NCI-H1436 treated with DMSO at 0.1 percent for 48 hours (cell line): ENCODE measurements at places on chromosomes 5 and 9.

DNA sequence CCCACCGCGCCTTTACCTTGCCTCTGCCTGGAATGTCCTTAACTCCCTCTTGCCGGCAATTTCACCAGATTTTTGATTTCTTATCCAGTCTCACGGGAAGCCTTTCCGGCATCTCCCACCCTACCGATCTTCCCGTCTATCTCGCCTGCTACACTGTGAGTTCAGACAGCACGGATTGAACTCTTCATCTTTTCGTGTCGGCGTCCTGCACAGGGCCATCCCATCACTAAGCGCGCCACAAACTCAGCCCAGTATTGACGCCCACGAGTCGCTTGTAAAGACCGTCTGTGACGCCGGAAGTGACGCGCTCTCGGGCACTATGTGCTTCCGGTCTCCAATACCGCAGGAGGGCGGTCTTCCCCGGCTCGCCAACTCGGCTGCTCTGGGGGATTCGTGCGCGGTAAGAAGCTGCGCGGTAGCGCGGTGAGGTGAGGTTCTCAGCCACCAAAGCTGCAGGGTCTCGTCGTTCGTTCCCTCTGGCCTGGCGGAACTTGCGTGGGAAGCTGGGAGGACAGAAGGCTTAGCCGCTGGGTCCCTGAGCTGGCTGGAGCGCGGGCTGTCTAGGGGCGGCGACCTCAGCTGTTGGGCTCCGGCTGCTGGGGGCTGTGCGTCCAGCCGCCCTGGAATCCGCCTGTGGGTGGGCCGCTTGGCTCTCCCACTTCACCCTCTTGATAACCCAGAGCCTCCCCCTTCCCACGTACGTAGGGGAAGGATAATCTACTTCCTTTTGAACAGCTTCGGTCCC, at the start of gene ZCCHC9:
Gene ZCCHC9 (plus strand): TSS at position 317 of the 745 bp plus-strand sequence. CDS start 3,171 bp downstream, outside the sequence.
- DNase-seq, result peak; percentile 70

DNA sequence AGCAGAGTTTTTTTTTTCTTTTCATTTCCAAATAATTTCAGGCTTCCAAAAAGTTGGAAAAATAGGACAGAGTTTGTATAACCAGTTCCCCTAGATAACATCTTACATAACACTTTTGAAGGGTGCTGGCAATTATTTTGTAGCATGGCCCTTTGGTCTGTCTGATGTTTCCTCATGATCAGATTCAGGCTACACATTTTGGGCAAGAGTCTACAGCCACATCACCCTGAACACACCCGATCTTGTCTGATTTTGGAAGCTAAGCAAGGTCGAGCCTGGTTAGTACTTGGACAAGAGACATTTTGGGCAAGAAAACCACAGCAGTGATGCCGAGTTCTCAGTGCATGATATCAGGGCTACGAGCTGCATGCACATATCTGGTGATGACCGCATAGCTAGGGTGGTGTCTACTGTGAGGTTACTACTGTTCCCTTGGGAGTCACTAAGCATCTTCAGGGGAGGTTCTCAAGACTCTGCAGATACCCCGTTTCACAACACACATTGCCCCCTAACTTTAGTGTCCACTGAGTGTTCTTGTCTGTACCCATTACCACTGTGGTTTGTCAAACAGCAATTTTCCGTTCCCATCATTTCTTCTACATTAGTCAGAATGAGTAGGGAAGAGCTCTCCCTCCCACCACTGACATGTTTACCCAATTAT, 86.2 kb downstream of the TTC39B start:
- DNase-seq, result no peak

DNA sequence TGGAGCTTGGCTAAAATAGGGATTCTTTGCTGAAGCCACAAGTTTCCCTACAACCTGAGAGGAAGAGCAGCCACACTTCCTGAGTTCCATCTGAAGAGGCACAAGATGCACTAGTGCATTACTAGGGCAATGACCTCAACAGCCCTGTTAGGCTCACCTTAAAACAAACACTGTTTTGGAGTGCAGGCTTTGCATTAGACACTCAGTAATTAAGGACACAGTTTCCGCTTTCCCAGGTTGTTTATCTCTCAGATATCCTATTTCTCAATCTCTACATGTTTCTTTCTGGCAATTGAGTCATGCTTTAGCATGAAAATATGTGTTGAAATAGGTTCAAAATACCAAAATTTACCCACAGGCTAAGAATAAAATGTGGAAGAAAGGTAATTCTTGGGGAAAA, 34.2 kb downstream of the EMB start:
- DNase-seq, result no peak

- no peak for DNase-seq
Measured at GRCh38 chr9:109496218-109496617, 1.9 kb downstream of the PTPN3 start.

- DNase-seq, result no peak
Measured at GRCh38 chr9:69984831-69985230, 58.8 kb upstream of the MAMDC2 start.

DNA sequence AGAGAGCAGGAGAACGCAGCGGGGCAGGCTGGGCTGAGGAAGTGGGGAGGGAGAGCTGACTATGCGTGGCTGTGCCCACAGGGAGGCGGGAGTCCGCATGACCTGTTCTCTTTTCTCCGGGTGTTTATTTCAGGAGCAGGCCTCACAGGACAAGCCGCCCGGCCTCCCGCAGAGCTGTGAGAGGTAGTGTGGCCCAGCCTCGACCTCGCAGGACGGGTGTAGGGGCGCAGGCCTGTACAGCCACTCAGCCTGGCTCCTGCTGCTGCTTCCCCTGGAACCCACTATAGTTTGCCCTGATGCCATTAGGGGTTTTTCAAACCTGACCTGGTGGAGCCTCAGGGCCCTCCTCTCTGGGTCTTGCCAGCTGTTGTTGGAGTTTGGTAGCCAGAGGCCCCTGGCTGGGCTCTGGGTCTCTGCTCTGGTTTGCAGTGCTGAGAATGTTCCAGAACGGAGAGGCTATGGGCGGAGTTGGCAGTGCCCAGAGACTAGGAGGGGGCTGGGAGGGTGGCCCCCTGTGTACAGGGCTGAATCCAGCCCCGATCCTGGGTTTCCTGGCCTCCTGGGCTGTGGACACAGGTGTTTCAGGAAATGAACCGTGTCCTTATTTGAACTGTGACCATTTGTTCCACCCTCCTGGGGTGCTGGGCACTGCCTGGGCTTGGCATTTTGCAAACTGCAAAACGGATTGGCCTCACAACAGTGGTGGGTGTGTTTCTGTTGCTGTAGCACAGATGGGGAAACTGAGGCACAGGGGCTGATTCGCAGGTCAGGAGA, 78.8 kb downstream of the WNK2 start:
- no peak for DNase-seq

- no peak for DNase-seq
Measured at GRCh38 chr9:76866689-76867088, 39.2 kb downstream of the PRUNE2 start.

DNA sequence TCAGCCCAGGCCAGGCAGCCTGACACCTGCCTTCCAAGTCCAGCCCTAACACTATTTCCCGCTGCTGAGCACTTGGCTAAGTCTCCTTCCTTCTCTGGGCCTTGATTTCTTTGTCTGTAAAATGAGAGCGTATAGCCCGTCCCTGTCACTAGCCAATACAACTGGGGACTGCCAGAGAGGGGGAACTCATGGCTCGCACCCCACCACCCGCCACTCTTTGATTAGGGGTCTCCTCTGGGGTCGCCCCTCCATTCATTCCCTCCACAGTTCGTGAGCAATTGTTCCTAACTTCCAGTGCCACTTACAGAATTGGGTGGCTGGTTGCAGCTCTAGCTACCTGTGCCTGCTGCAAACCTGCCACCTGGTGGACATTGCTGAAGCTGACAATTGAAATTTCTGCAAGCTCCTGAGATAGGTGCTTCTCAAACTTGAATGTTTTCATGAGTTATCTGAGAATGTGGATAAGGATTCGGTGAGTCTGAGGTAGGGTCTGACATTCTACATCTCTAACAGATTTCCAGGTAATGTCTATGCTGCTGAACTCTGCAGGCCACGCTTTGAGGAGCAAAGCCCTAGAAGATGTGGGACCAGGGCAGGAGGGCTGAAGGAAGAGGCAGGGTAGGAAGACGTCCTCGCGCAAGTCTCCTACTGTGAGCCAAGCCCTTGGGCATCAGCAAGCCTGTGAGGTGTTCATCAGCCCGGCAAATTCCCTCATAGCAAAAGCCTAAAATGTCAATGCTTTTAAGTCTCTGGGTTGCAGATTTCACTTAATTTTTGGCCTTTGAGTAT, 13.3 kb upstream of the RECK start:
- DNase-seq, result no peak

DNA sequence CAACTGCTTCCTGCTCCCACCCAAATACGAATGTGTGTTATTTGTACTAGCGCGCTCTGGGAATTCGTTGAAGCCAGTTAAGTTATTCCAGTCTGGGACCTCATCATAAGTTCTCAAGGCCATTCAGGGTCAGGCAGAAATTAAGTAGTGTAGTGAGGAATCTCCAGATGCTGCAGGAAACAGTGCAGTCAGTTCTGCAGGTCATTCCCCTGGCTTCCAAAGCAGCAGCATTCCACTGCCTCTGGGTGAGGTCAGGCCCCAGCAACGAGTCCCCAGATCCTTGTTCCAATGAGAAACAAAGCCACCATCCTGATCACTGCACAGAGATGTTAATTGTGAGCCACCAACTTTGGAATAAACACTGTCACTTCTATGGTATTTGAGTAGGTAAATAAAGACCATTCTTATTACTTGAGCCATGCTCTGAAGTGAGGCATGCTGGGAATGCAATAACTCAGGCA, 33.1 kb downstream of the SVEP1 start:
- DNase-seq, result no peak

DNA sequence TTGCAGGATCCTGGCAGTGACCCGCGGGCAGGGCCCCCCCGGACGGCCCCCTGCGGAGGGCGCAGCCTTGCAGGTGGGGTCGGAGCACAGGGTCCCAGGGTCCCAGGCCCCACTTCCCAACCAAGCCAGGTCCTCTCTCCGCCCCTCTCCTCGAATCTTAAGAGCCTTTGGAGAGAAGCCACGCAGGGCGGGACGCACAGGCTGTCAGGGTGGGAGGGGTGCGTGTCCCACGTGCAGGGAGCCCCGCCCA, 18.4 kb upstream of the EGFL7 start:
- no peak for DNase-seq

GRCh38 chr9:30459156-30459555, 1925.3 kb upstream of the ACO1 start:
- no peak for DNase-seq

DNA sequence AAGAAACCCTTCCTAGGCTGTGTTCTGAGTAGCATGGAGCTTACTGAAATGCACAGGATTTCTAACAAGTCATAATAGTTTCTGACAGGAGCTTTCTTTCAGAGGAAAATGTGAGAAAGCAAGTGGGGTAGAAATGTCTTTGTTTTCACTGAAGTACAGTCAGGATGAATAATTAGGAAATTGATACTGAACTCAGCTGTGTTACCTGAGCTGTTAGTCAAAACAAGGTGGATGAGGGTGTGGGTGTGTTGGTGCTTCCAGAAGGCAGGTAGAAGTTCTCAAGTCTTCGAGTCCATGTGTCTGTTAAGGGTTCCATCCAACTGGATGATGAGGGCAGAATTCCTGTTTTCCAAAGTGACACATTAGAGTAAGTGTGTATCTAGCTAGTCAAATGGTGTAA, 122.4 kb downstream of the BASP1 start:
- DNase-seq, result no peak

- DNase-seq, result no peak
Measured at GRCh38 chr9:95108777-95109176, 208.7 kb downstream of the FANCC start.

DNA sequence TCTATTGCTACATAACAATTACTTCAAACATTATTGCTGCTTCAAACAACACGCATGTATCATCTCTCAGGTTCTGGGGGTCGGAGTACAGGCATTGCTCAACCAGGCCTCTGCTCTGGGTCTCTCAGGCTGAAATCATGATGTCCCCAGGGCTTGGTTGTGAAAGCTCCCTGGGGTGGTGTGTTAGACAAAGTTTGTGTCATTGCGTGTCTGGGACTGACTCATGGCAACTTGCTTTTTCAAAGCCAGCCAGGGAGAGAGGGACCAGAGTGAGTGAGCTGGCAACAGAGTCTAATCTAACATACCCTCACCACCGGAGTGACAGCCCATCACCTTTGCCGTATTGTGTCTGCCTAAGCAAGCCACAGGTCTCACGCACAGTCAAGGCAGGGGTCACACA, 259.2 kb upstream of the NFIL3 start:
- DNase-seq, result no peak

GRCh38 chr9:133707065-133707762, 30.9 kb downstream of the SARDH start:
- no peak for DNase-seq

- no peak for DNase-seq
Measured at GRCh38 chr5:65383859-65384258, 97.9 kb downstream of the ADAMTS6 start.

GRCh38 chr5:171770153-171770552, 15.5 kb upstream of the SMIM23 start:
- DNase-seq, result no peak

GRCh38 chr9:121992571-121993212, 100.4 kb downstream of the TTLL11 start:
- no peak for DNase-seq

DNA sequence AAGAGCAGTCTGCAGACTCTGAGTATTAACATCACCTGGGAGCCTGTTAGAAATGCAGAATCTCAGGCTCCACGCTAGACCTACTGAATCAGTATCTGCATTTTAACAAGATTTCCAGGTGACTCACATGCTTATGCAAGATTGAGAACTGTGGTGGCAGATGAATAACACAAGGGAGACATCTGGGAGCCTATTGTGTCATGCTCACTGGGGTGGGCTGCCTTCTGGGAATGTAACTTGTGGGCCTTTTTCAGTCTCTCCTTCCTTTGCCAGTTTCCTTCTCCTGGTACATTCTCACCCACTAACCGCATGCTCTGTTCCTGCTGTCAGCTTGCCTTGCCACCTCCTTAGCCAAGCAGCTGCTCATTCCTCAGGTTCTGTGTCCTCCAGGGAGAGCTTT, 176.6 kb upstream of the C9orf72 start:
- no peak for DNase-seq

GRCh38 chr9:700365-701282, 140.9 kb upstream of the DMRT1 start:
- no peak for DNase-seq

GRCh38 chr5:5588386-5588785, 165.9 kb downstream of the ICE1 start:
- DNase-seq, result no peak

DNA sequence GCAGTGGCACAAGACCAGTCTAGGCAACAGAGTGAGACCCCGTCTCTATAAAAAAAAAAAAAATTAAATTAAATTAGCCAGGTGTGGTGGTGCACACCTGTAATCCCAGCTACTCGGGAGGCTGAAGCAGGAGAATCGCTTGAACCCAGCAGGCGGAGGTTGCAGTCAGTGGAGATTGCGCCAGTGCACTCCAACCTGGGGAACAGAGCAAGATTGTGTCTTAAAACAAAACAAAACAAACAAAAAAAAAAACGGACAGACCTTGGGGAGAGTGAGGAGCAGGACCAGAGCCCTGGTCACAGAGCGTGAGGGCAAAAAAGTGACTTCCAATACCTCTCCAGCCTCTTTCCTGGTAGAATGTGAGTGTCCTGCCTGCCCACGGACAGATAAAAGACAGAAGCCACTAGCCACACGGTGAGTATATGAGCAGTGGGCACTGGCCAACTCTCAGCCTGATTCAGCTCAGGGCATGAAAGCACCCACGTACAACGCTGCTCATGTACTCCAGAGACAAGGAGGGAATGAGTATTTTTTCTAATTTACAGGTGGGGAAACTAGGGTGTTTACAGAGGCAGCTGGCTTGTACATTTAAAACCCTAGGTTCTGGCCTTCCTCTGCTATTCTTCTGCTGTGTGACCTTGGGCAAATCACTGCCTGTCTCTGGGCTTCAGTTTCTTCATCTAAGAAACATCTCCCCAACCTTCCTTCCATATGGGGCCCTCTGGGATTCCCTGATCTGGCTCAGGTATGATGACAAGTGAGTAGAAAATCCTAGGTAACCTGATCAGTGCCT, 1.8 kb downstream of the OLFML2A start:
- DNase-seq, result no peak
